ENCODE measurements at places on chromosomes 11 and 22.

DNA sequence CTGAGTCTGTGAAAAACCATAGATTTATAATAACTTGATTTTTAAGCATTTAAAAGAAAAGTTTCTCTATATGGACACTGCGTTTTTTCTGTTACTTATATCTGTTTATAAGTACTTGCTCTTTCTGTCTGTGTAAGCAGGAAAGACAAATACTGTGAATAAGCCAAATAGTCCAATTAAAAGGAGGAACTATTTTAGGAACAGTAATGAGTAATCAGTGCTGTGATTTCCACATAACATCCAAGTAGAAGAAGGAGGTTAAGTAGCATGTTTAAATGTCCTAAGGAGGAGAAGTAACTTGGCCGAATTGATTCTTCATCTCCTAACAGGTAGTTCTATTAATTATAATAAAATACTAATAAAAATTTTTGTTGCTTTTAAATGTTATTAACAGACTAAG, 40.8 kb downstream of the ZNF214 start:
- no peak for DNase-seq

- DNase-seq, result no peak
These were observed 1041.0 kb upstream of the CNTN5 start for GRCh38 chr11:97979741-97980140.

- DNase-seq, result no peak
These were observed 962.1 kb downstream of the NTM start for GRCh38 chr11:132332521-132332920.

DNA sequence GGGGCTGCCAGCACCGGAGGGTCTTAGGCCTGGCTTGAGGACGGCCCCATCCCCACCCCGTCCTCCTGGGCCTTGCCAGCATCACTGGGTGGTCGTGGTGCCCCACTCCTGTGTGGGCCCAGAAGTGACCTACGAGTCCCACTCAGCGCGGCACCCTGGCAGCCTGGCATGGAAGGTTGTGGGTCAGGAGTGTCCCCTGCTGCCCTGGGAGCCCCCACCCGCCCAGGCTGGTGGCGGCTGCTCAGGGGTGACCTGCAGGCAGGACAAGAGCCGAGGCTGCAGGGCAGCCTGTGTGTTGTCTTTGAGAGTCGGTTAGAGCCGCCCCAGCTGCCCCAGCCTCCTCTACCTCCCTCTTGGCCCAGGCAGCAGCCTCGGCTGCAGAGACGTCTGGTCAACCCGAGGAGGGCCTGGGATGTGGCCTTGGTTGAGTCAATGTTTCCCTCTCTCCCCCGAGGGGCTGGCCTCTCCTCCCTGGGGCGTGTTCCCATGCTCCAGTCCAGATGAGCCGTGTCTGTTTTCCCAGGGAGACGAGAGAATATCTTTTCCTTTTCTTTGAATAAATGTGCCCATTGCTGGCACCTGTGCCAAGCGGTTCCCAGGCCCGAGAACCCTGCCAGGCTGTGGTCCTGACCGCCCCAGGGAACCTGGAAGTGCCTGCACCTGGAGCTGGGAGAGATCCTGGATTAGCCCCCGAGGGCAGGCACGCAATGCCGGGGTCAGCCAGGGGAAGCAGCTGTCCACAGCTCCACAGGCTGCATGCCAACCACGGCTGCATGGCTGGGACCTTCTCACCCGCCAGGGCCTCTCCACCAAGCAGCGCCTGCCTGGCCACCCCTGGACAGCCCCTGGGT, 35.7 kb upstream of the MUC5AC start:
- DNase-seq, result peak; percentile 30

GRCh38 chr11:47272706-47273105, 2.8 kb downstream of the MADD start:
- DNase-seq, result no peak

DNA sequence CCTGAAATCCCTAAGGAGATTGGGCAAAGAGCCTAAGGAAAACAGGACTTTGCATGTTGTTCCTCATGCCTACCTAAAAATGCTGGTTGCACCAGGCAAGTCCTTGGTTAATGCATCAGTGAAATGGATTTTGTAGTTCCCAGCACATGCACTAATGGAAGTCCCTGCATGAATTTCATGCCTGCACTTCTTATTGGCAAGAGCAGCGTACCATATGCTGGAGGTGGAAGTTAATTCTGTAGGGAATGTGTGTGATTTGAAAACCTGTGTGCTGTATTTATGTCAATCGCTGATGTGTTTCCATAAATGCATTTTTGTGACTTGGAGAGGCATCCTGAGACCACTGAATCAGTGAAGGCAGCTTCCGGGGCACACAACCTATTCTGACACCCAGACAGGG, 140.3 kb upstream of the MTNR1B start:
- DNase-seq, result no peak

- no peak for DNase-seq
These were observed 6.2 kb upstream of the FOXRED2 start for GRCh38 chr22:36512991-36513390.

DNA sequence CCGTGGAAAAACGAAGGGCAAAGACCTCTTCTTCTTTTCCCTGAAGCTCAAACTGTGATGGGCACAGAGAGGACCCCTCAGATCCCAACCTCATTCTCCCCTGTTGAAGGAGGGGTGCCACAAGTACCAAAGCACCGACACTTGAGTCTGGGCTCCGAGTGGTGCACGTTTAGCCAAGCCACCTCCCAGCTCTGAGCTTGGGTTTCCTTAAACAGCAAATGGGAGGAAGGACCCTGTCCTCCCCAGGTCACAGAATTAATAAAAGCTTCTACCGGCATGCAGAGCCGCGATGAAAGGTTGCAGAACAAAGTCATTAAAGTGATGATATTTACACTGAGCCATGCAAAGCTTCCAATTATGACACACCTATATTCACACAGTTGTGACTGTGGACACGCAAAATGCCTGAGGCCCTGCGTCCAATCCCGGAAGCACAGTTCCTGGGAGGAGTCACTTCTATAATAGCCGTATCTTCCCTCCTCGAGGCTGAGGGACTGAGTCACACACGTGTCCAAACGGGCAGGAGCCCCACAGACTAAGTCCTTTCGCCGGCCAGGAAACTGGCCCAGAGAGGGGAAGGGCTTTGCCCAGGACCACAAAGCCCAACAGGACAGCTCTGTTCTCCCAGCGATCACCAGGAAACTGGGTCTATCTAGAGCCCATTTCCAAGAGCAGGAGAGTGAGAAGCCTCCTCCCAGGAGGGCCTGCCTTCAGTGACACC, 922 bp upstream of the CSNK1E start:
- DNase-seq, result no peak

- no peak for DNase-seq
These were observed 7.9 kb downstream of the PRR5 start for GRCh38 chr22:44709881-44710392.

DNA sequence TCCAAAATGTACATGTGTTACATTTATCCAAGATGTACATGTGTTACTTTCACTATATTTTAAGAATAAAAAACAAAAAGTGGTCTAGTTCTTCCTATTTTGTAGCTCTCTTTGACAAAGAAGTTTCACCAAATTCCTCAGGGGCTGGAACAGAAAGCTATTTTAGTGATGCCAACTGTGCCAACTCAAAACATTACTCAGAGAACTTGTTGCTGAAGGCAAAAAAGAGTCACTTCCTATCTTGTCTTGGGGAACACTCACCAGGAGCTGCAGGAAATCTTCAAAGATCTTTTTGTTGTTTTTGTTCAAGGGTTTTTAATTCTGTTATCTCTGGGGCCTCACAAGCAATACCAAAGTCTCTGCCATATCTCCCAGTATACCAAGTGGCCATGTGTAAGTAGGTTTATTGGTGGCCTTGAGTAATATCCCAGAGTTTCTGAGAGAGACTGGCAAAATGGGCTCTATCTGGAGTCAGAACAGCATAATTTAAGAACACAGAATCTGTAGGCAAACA, 13.6 kb upstream of the EED start:
- no peak for DNase-seq

DNA sequence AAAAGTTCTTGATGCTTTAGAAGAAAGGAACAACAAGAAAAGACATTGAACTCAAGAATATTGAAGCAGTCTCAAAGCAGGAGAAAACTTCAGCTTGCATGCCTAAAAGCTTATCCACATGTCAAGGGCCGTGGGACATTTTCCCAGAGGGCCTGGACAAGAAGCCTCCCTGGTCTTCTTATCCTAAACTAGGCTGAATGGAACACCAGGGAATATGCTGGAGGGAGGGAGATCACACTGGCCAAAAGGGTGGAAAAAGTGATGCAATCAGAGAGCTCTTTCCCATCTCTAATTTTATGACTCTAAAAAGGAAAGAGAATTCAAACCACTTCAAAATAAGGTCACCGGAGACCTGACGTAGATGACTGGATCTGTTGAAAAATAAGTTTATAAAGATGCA, 107.2 kb downstream of the MPPED2 start:
- no peak for DNase-seq

DNA sequence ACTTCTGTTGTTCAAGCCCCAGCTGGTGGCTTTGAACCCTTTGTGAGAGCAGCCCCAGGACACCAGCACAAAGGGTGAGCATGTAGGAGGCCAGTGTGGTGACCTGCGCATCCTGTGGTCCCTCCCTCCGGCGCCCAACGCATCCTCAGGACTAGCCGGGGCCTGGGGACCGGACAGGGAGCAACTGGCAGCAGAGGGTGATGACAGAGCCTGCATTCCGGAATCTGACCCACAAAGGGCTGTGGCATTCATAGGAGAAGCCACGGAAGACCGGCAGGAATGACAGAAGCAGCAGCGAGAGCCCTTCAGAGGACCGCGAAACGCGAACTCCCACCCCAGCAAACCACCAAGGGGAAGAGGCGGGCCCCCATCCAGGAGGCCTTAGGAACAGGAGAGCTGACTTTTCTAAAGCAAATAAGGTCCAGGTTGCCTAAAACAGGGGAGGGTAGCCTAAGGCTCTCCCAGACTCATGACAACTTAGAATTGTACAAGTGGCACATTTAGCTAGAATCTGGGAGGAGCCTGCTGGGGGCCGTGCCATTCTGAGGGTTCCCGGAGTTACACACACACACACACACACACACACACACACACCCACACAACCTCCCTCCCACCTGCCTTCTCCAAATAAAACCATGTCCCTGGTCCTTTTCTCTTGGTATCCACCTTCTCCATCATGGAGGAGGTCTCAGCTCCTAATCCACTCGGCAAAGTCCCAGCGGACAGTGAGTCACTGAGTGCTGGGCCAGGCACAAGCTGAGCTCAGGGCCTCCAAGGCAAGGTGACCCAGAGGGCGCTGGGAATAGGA, 232.7 kb downstream of the CTTN start:
- no peak for DNase-seq

- peak; percentile 36 for DNase-seq
These were observed 1.1 kb downstream of the UBASH3B start for GRCh38 chr11:122656631-122657101.

GRCh38 chr11:71222318-71223080, 29.9 kb downstream of the SHANK2 start:
- no peak for DNase-seq

DNA sequence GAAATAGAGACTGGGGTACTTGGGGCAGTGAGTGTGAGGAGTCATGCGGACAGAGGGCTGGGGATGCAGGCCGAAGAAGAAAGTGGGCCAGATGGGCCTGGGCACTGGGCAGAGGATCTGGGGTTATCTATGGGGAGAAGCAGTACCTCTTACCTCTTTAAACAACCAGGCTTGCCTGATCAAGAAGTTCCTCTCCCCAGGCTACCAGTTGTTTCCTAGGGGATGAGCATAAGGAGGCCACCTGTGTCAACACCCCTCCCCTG, 98.4 kb upstream of the PITPNB start:
- DNase-seq, result no peak

DNA sequence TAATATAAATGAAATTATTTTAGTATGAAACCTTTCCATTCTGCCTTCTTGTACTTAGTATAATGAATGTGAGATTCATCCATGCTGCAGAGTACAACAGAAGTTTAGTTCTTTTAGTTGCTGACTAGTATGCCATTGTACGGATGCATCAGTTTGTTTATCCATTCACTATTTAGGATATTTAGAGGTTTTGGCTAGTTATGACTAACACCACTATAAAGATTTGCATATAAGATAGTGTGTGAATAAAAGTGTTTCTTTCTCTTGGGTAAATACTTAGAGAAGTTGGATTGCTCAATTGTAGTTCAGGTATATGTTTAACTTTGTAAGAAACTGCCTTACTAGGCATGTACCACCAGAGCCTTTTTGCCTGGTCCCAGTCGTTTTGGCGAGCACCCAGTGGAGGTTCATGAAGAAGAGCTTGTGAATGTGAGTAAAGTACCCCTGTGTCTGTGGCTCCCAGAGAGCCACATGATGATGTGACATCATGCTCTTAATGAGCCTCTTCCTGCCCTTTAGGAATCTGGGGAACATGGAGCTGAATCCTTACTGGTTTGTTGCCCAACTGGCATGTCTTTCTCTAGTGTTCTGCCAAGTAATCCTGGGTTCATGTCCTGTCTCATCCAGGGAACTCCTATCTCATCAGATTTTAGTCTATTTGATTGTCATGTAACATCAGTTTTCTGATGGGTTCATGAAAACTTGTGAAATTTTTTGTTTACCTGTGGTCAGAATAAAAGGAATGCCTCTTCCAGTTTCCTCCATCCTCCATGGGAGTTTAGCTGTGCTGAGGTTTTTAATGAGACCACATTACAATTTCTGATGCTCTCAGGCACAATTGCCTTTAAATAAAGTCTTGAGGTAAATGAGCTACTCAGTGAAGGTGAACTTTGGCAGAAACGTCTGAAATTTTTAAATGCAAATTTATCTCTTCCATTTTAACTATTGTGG, 234.8 kb downstream of the CASP12 start:
- no peak for DNase-seq

GRCh38 chr22:27765706-27766291, 35.8 kb downstream of the MN1 start:
- no peak for DNase-seq

- no peak for DNase-seq
These were observed 125.7 kb downstream of the KCNQ1OT1 start for GRCh38 chr11:2574043-2574552.

- no peak for DNase-seq
These were observed 48.5 kb upstream of the PRDM11 start for GRCh38 chr11:45097721-45098493.

DNA sequence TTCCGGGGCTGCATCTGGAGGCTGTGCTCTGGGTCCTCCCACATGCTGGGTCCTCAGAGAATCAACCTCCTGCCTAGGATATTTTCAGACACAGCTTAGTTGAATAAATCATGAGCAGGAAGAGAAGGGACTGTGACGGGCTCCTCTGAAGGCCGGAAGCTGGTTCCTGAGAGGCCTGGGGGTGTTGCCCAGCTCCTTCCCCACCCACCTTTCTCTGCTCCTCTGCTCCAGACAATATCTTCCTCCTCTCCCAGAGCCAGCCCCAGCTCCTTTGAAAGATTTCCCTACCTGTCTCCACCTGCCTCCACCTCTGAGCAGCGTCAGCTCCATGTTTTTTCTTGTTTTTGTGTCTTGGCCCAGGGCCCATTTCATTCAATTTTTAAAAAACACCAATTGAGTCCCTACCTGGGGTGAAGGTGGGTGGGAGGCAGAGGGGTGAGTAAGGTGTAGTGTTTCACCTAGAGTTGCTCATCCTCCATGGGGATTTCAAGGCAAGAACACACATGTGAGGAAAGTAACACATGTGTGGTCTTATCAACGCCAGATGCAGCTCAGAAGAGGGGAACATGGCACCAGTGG, 24.8 kb upstream of the THY1 start:
- DNase-seq, result no peak

All from GM20000 (cell line).